Panc1 (cell line): ENCODE measurements at places on chromosomes 3 and 15. TPM values are rescaled to one million over a fixed set of nuclear protein-coding genes. Genes with fewer than 3 reads are reported as not detected.

The CFAP20DC gene
- total RNA-seq = 4.0 TPM

The CFAP100 gene
- not detected for total RNA-seq

The CYP1A1 gene
- total RNA-seq = 0.15 TPM

The GOLGA8B gene
- 161 TPM for total RNA-seq

The SEMA3B gene
- 1.4 TPM for total RNA-seq

The TARS3 gene
- 12.4 TPM for total RNA-seq

The SV2B gene
- not detected for total RNA-seq

The OR5K2 gene
- total RNA-seq = not detected

The ITPKA gene
- total RNA-seq = 6.3 TPM

The EXD1 gene
- total RNA-seq = 0.15 TPM
